ENCODE measurements at places on chromosomes 16 and 17. TPM values are rescaled to one million over a fixed set of nuclear protein-coding genes. Genes with fewer than 3 reads are reported as not detected.

DNA sequence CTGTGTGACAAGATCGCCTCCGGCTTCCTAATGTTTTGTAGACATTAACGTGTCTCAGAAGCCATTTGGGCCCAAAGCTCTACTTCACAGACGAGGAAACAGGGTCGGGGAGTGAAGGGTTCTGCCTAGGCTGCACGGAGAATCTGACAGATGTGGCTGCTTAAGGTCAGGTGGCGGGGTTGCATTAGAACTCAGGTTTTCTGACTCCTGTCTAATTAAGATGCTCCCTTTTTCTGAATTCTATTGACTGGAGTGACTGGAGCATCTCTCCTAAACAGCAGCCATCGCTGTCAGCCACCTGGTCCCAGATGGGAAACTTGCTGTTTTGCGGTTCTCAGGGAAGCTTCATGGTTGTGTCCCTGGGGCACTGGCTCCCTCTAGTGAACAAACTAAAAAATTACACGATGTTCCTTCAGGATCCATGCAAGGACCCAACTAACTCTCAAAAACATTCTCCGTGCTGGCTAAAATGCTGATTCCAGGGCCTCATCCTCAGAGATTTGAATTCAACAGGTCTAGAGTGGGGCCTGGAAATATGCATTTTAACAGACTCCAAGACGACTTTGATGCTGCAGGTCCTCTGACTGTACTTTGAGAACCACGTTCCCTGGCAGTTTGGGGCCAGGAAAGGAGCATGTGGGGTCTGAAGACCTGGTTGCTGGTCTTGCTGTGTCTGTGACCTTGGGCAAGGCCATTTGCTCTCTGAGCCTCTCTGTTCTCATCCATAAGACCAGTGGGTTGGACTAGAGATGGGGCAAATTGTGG, 117.4 kb downstream of the IRF8 start:
- H3K4me3 ChIP-seq = no peak overlapping the region
- DNase-seq = peak; percentile 60
- H3K27ac ChIP-seq = no peak overlapping the region
- no peaks in the 10 kb centered on the region for H3K36me3 ChIP-seq
- H3K4me1 ChIP-seq = no peaks in the 10 kb centered on the region

- H3K4me1 ChIP-seq = peaks cover 42% of the 10 kb centered on the region
- peak overlapping the region; percentile 24 for H3K4me3 ChIP-seq
- H3K36me3 ChIP-seq = peaks cover 19% of the 10 kb centered on the region
- peak overlapping the region; percentile 31 for H3K27ac ChIP-seq
- no peaks in the 10 kb centered on the region for H3K27me3 ChIP-seq
- peak; percentile 58 for DNase-seq
Measured at GRCh38 chr16:53429221-53429943, 4.9 kb upstream of the RBL2 start.

GRCh38 chr17:18381158-18381952, 3.8 kb downstream of the EVPLL start:
- no peaks in the 10 kb centered on the region for H3K36me3 ChIP-seq
- DNase-seq = no peak
- no peaks in the 10 kb centered on the region for H3K27me3 ChIP-seq
- H3K27ac ChIP-seq = no peak overlapping the region
- H3K4me1 ChIP-seq = no peaks in the 10 kb centered on the region

Gene GP2
- not detected for total RNA-seq

DNA sequence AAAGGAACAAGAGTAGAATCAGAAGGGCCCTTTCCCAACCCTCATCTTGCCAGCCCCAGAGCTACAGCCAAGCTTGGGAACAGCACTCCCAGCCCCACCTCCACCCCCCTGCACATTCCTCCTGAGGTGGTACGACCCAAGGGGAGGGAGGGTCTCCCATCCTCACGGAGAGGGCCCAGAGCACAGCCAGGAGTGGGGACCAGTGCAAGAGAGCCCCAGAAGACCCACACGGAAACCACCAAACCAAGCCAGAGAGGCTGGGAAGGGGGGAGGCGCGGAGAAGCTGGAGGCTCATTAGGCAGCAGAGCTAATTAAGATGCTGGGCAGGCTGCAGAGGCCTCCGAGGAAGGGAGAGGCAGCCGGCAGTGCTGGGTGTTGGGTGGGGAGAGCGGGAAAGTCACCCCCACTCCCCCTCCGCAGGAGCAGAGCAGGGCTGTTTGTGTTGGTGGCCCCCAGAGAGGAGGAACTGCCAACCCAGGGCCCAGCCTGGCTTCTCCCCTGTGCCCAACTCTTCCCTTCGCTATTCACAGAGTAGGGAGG, 2.4 kb downstream of the CACNB1 start:
- peaks cover 20% of the 10 kb centered on the region for H3K4me1 ChIP-seq
- no peak overlapping the region for H3K27ac ChIP-seq
- H3K27me3 ChIP-seq = no peaks in the 10 kb centered on the region
- H3K4me3 ChIP-seq = no peak overlapping the region
- DNase-seq = no peak

DNA sequence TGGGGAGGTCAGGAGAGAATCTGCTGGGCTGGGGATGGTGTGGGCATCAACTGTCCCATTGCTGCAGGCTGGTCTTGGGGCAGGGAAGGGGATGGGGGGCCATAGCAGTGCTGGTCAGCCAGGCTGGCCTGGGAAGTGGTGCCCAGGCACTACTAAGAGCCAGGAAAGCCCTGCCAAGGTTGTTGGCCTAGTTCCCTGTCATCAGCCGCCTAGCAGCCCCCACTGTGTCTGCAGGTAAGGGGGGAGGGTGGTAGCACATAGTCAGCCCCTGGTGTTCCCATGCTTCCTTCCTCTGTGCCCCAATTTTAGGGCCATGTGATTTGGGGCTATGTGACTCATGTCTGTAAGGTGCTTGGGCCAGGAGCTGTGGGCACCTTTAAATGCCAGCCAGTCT, 17.8 kb downstream of the GJD3 start:
- DNase-seq = no peak
- H3K4me1 ChIP-seq = peaks cover 75% of the 10 kb centered on the region
- H3K36me3 ChIP-seq = peaks cover 82% of the 10 kb centered on the region
- H3K27ac ChIP-seq = peak overlapping the region; percentile 42
- no peaks in the 10 kb centered on the region for H3K27me3 ChIP-seq
- peak overlapping the region; percentile 89 for H3K4me3 ChIP-seq

DNA sequence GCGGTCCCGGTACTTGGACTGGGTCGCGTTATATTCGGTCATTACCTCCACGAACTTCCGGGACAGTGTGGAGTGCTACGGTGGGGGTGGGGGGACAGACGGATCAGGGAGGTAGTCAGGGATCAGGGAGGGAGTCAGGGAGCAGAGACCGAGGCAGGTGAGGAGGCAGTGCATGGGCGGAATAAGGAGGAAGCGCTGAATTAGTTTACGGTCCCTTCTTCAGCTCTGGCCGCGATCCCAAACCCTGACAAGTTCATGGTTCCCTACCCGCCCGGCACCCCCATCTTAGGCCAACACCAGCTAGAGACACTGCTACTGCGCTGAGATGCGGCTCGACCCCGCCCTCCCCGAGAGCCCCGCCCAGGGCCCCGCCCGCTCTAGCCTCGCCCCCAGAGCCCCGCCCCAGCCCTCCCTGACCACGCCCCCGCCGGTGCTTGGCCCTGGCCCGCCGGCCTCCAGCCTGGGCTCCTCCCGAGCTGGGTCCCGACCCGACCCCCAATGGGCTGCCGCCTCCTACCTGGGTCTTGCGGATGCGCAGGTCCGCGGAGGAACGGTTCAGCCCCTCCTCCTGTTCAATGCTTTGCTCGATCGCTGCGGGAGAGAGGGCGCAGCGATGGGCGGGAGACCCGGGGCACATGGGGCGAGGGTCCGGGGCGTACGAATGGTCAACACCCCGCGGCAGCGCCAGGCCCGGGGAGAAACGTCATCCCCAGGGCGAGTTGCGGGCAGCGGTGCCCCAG, 12.1 kb downstream of the HSD3B7 start:
- peak overlapping the region; percentile 74 for H3K4me3 ChIP-seq
- H3K4me1 ChIP-seq = peaks cover 20% of the 10 kb centered on the region
- H3K27me3 ChIP-seq = peaks cover 15% of the 10 kb centered on the region
- peak; percentile 79 for DNase-seq
- peak overlapping the region; percentile 11 for H3K27ac ChIP-seq

DNA sequence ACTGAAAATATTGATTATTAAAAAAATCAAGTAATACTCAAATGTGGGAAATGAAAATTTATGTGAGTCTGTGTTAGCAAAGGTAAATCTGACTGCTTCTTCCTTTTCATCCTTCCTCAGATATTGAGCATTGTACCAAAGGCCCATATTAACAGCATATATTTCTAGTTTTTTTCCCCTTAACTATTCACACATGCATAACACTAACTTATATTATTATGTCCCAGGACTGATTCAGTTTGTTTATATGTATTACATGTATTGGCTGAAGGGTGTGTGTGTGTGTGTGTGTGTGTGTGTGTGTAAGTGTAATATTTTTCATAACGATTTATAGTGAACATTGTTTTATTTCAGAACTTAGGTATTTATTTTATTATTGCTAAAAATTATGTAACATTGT, 74.2 kb downstream of the BCAS3 start:
- DNase-seq = no peak
- H3K4me1 ChIP-seq = no peaks in the 10 kb centered on the region
- no peak overlapping the region for H3K4me3 ChIP-seq
- H3K27me3 ChIP-seq = no peaks in the 10 kb centered on the region
- no peaks in the 10 kb centered on the region for H3K36me3 ChIP-seq

- H3K4me1 ChIP-seq = no peaks in the 10 kb centered on the region
- H3K36me3 ChIP-seq = no peaks in the 10 kb centered on the region
- DNase-seq = no peak
- no peaks in the 10 kb centered on the region for H3K27me3 ChIP-seq
Measured at GRCh38 chr16:26840691-26841090, 226.0 kb upstream of the C16orf82 start.

- H3K4me1 ChIP-seq = peaks cover 37% of the 10 kb centered on the region
- no peak overlapping the region for H3K27ac ChIP-seq
- no peak for DNase-seq
- H3K36me3 ChIP-seq = peaks cover 35% of the 10 kb centered on the region
- peaks cover 14% of the 10 kb centered on the region for H3K27me3 ChIP-seq
Measured at GRCh38 chr16:84367750-84368307, 509 bp upstream of the ATP2C2 start.
